Stimulated activated CD8-positive, alpha-beta memory T cell treated with anti-CD3 and anti-CD28 coated beads, Interleukin-4, amount 100 ng/mL, for 1 hour (primary cell): ENCODE measurements at places on chromosomes 3 and 15.

DNA sequence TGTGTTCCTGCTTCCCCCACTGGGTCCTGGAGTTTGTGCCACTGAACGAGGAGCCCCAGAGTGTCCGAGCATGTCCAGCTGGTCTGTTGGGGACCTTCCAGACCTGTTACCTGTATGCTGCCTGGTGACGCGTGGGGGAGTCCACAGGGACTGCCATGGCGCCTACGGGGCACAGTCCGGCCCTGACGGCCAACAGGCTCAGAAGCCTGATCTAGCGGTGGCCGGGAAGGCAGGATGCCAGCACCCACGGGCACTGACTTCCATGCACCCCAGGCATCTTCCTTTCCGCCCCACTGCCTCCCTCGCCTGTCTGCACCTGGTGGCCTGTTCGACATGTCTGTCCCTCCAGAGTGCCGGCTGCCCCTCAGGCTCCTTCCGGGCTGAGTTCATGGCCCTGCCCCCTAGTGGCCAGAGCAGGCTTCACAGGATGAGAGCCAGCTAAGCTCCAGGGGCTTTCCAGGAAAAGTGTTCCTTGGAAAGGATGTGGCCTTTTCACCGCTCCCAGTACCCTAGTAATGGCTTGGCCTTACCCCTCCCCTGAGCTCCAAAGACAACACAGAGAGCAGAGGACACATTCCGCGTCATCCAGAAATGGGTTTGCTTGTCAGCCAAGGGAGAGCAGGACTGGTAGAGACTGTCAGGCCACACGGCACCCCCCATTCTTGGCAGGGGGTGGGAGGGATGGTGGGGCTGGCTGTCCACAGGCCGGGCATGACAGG lies 35.7 kb downstream of the NGRN start:
- no peak for DNase-seq

DNA sequence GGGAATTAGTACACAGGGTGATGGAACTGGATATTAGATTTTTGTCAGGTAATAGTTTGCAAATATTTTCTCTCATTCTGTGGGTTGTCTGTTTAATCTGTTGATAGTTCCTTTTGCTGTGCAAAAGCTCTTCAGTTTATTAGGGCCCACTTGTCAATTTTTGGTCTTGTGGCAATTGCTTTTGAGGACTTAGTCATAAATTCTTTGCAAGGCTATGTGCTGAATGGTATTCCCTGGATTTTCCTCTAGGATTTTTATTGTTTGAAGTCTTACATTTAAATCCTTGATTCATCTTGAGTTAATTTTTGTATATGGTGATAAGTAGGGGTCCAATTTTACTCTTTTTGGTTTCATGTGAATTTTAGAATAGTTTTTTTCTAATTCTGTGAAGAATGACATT lies 111.3 kb downstream of the ARRDC4 start:
- DNase-seq: no peak

GRCh38 chr3:187789872-187790271 lies 44.6 kb upstream of the BCL6 start:
- DNase-seq: no peak

GRCh38 chr3:194369522-194370279 lies at the start of gene LRRC15:
LRRC15 (minus strand) TSS chr3:194369743; CDS start chr3:194361043, 8,700 bp downstream.
- no peak for DNase-seq

DNA sequence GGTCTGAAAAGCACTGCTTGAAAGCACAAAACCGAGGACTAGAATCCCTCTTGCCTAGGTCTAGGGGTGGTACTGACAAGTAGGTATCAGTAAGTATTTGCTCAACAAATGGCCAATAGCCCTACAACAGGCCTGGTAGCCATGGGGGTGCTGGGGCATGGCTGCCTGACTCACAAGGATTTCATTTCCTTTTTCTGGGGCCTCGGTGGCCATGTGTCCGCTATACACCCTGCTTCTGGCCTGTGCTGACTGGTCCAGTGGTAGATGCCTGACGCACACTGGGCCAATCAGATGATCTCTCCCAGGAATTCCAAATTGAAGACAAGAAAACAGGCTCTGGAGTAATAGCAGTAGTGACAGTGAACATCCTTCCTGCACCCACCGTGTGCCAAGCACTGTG lies 29.4 kb downstream of the MELTF start:
- no peak for DNase-seq

DNA sequence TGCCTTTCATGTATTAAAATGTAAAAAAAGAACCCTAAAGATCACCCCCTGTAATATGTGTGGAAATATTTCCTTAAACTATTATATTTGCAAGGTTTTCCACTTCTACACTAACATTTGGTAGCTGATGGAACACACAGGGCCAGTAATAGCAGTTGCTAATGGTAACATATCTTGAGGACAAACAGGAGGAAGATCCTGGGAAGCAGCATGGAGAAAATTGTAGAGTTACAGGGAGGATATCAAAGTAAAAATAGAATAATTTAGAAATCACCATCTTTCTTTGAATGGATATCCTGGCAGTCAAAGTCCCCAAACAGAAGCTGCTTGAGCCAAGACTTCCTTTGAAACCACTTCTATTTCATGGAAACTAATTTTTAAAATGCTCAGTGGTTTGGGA lies 29.5 kb upstream of the OSTN start:
- no peak for DNase-seq

DNA sequence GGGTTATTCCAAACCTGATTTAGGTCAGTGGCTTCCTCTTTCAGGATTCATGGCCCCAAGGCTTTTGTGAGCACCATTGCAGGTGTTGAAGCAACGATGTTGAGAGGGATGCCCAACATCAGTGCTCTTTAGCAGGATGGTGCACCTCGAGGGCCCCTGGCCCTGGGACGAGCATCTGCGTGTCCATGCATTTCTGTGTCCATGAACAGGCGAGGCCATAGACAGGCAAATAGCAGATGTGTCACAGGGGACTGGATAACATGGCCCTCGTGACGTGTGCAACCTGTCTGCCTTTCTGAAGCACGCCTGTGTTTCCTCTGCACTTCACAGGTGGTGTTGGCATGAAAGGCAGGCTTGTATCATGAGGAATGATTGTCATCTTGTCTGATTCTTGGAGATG lies 132.3 kb downstream of the SNRPN start:
- no peak for DNase-seq

DNA sequence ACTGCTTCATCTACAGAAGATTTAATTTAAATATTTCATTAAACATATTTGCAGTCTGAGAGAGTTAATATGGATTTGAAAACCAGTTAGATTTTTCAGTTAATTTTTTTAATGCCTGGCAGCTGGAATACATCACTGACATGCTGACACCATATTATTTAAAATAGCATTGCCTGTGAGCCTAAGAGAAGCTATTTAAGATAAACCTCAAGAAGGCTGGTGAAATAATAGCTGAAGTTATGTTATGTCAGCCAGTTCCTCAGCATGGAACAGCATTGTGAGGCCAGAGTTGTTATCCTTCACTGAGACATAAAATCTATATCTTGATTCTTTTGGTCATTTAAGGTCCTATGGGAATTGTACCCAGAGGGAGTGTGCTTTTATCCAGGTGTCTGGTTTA lies 705.2 kb downstream of the NAALADL2 start:
- no peak for DNase-seq

DNA sequence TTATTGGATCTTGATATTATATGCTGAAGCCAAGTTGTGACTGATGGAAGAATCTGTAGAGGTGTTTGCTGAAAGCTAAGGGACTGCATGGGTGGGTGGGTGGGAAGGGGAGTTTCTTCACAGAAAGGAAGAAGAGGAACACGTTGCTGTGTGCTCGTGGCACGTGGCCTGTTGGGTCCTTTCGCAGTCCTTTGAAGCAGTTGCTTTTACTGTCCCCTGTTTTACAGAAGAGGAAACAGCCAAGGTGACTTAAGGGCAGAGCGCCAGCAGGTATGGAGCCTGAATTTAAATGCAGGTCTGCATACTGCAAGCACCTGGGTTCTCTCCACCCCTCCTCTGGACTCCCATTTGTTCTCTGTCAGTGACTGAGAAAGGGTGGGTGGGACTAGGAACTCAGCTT lies 59.4 kb upstream of the PRR23C start:
- no peak for DNase-seq

- no peak for DNase-seq
Measured at GRCh38 chr3:48674505-48674904, 11.2 kb downstream of the NCKIPSD start.

- no peak for DNase-seq
Measured at GRCh38 chr3:177596248-177596815, 399.1 kb upstream of the TBL1XR1 start.
